Forelimb muscle (tissue), 1 donor: ENCODE measurements at places on chromosomes 1 and 21.

DNA sequence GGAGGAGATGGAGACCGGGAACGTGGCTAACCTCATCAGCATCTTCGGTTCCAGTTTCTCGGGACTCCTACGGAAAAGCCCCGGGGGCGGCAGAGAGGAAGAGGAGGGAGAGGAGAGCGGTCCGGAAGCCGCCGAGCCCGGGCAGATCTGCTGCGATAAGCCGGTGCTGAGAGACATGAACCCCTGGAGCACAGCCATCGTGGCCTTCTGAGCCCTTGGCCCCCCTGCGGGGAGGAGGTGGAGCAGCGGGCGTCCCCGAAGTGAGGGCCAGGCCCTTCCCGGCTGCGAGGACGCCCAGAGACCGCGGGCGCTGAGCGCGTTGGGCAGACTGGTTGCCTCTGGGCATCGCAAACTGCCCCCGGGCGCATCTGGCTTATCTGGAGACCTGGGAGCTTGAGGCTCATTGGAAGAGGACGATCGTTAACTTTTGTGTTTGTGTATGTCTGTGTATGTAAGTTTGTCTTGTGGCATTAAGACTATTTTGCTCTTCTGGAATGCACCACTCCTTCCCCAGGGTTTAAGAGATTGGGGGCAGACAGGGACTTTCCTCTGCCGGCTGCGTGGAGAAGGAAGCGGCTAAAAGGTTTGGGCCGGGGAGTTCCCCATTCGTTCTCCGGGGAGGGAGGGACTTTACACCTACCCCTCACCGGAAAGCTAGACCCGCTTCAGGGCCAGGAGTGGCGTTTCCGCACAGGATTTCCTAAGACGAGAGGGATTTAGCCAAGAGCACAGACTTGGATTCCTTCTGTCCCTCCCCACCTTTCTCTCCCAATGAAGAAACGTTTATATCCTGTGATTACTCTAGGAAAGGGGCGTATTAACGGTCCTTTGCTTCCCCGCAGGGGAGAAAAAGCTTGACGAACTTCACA lies 1.4 kb downstream of the IER5 start:
- DNase-seq = no peak

DNA sequence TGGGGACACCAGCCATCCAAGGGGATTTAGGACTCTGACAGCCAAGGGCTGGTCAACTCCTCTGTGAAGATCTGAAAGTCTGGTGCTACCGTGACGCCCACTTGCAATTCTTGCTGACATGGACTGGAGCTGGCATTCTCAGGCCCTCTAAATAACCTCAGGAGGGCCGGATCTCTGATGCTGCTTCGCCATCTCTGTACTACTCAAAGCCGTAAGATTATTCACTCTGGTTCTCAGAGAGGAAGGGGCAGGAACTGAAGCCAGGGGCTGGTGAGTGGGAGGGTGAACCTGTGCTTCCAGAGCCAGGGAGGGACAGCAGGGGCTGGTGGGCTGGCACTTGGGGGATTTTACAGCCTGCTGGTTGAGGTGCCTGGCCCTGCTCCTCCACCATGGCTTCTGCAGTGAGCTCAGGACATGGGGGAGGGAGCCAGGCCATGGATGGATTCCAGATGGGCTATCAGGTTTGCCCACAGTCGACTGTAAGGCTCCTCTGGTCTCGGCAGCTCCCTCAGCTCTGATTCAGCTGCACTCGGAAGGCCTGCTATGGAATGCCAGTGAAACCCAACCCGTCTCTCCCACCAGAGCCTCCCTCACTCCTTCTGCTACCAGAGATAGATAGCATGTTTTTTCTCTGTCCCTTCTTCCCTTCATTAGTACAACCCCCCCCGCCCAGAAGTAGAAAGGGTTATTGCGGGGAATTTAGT lies 84.5 kb downstream of the PLXNA2 start:
- no peak for DNase-seq

DNA sequence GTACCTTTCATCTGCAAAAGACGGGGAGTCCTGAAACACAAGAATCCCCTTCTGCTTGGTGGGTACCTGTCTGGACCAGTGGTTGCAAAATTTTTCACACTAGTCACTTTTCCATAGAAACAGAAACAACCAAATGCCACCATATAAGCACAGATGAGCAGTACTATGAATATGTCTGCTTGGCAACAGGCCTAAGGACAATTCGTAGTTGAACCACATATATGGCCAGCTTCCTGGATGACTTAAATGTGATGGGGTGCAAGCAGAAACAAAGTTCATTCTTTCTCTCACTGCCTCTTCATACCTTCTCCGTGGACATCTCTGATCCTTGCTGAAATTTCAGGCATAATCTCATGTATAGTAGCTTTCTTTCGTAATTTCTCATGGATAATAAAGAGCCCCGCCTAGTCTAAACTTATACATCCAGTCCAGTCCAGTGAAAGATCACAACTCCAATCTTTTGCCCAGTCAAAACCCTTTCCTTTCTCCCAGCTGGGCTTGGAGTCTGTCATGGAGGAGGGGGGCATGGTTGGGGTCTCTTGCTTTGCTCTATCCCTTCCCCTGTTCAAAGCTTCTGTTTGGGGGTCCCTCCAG lies 7.0 kb downstream of the FCAMR start:
- no peak for DNase-seq

GRCh38 chr1:239993366-239993765 lies 98.3 kb upstream of the FMN2 start:
- DNase-seq = no peak

DNA sequence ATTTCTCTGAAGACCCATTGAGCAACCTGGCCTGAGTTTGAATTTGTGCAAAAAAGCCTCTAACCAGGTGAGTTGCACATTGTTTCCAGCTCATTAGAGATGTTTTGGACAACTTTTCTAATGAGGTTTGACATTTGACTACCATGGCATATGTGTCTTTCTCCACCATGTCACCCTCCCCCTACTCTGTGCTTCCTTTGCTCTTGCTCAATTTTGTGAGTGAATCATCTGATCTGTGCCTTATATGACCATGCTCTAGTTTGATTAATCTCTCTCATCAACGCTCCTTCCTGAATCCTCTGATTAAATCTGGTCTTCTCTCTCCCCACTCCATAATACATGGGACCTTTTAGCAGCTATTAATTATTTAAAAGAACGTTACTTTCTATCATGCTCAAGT lies 144.8 kb upstream of the SAMSN1 start:
- no peak for DNase-seq

GRCh38 chr1:10916991-10917390 lies 95.5 kb upstream of the TARDBP start:
- no peak for DNase-seq

GRCh38 chr1:160777486-160778089 lies 18.4 kb upstream of the LY9 start:
- DNase-seq = no peak

GRCh38 chr1:47403321-47403910 lies 12.7 kb upstream of the FOXE3 start:
- no peak for DNase-seq

GRCh38 chr1:232163533-232163932 lies 466.4 kb downstream of the SIPA1L2 start:
- no peak for DNase-seq

GRCh38 chr1:5740450-5740849 lies 251.8 kb downstream of the NPHP4 start:
- no peak for DNase-seq

- DNase-seq = no peak
Measured at GRCh38 chr1:203326830-203327683, 21.7 kb downstream of the BTG2 start.

DNA sequence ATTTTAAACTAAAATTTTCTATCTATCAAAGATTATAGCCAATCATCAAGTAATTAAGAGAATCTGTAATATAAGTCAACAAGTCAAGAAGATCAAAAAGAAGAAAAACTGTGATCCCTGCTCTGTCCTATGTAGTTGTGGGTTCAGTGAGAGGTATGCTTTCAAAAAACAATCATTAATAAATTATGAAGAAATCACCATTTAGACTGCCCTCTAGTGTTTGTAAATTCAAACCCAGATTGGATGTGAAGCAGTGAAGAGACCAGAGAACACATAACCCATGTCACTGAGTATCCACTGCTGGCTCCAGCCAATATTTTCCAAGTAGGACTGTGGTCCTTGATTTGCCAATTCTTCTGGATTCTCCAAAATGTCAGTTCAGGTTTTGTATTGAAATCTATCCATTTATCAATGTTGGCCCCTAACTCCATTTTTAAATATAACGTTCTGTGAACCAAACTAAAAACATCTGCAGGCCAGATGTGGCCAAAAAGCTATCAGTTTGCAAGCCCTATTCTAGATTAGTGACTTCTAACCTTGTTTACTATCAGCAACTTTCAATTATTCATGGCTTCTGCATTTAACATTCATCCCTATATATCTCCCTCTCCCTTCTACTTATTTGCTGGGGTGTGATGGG lies 467.5 kb upstream of the CXADR start:
- DNase-seq = no peak

- DNase-seq = no peak
Measured at GRCh38 chr1:65022216-65022615, 55.9 kb upstream of the JAK1 start.

GRCh38 chr1:84433258-84434080 lies 35.2 kb downstream of the DNASE2B start:
- peak; percentile 80 for DNase-seq

GRCh38 chr1:214378492-214378891 lies 97.5 kb downstream of the SMYD2 start:
- no peak for DNase-seq

DNA sequence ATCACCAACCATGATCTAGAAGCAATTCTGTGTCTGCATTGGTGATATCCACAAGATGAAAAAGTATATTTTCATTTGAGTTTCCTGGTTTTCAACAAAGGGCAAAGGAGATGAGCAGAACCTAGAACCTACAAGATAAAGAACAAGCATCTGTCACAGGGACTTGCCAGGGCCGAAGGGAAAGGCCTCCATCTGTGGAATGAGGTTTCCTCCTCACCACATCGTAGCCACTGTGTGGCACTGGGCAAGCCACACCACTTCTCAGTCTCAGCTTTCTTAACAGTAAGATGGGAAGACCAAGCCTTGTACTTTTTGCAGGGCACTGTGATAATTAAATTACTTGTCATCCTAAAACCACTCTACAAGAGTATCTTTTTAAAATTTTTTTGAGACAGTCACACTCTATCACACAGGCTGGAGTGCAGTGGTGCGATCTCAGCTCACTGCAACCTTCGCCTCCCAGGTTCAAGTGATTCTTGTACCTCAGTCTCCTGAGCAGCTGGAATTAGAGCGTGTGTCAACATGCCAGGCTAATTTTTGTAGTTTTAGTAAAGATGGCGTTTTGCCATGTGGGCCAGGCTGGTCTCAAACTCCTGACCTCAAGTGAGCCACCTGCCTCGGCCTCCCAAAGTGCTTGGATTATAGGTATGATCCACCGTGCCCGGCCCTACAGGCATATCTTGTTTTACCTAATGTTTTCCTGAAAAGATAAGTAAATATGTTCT lies 45.8 kb downstream of the ARHGEF11 start:
- DNase-seq = no peak

DNA sequence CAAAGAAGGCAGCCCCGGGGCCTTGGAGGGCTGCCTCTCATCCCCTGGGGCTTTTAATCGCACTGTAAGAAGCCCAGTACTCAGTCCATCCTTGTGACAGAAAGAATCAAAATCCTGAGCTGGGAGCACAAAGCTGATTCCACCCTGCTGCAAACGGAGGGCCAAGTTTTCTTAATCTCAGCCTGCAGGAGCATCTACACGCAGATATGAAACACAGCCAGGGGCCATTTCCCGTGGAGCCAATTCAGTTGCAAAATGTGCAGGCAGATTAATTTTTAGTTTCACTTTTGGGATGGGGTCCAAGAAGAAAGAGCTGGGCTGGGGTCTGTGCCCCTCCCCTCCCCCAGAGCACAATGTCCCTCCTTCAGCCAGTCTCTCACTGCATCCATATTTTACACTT lies 4.4 kb downstream of the LYPD8 start:
- DNase-seq = no peak

DNA sequence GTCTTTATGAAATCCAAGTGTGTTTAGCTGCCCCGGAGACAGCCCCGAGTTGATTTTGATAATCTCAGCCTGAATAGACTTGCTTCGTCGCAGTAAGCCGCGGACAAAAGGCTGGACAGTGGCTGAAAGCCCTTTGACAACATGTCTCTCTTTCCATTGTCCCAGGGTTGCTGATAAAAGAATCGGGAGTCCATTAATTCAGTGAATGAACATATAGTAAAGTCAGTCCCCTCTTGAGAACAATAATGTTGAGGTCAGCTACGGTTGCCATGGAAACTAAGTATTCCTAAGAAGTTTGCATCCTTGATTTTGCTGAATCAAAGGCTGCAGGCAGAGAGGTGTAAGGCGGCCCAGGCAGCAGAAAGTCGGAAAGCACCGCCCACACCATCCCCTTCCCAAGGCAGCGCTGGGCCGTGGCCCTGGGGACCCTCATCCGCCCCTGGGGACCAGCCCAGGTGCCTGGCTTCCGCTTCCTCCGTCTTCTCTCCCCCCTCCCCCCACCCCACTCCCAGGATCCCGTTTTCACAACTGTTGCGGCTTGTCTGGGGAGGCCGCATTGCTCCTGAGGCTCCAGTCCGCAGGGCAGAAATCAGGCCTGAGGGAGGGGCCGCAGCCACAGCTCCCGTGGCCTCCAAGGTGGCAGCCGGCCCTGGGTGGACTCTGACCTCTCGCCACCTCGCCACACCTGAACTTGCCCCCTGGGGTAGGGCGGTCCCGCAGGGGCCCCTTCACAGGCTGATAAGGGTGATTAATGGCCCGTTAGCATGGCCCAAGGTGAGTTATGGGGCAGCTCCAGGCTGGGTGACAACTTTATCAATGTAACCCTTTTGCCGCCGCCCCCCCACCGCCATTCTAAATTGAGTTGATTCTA lies 180.9 kb downstream of the PRDM16 start:
- DNase-seq = no peak

GRCh38 chr21:42542196-42542595 lies 28.5 kb downstream of the SLC37A1 start:
- no peak for DNase-seq

DNA sequence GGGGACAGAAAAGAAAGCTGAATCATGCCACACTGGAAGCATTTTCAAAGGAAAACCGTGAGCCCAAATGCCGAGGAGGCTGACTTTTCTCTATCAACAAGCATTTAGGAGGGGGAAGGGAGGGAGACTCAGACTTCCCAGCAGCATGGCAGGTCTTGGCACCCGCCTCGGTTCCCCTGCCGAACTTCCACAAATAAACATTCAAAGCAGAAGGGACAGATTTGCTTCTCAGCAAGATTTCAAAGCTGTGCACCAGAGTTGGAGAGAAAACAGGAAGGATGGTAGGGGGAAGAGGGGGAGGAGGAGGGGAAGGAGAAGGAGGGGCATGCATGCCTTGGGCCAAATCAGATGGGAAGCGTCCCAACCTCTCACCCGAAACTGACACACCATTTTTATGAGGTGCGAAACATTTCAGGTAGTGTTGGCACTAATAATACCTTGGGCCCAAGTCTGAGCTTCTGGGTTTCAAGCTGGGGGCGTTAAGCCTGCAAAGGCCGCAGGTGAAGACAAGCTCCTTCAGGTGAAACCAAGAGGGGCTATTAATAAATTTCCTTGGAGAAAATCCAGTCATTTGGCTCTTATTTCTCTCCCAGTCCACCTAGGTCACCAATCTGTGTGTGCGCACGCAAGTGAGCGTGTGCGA lies 26.4 kb downstream of the ABCA4 start:
- no peak for DNase-seq

DNA sequence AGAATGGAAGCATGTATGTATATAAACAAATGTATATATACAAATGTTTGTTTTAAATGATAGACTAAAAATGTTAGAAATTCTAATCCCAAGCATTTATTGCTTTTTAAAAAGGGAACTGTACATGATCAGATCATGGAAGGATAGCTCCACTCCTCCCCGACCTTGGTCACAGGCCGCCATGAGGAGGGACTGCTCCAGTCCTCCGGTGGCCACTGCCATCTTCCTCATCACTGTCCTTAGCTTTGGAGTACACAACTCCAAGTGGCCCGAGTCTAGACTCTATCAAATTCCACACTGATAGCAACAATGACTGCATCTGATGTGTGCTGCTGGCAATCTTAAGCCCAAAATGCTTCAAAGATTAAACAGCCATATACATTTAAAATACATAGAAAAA lies 9.7 kb downstream of the SYF2 start:
- DNase-seq = no peak
